ENCODE measurements at places on chromosomes 13 and 19.

DNA sequence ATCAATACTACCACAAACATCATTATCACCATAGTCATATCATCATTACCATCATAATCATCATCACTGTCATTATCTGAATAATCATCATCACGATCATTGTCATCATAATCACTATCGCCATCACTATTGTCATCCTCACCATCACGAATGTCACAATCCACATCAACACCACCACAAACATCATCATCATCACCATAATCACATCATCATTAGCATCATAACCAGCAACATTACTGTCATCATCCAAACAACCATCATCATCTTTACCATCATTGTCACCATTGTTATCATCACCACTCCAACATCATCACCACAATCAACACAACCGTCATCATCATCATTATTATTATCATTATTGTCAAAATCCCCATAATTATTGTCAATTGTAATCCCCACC, 61.2 kb downstream of the MBD3L1 start:
- no peak for DNase-seq

- no peak for DNase-seq
Observed at GRCh38 chr19:39684267-39684666, 20.0 kb upstream of the LGALS14 start.

DNA sequence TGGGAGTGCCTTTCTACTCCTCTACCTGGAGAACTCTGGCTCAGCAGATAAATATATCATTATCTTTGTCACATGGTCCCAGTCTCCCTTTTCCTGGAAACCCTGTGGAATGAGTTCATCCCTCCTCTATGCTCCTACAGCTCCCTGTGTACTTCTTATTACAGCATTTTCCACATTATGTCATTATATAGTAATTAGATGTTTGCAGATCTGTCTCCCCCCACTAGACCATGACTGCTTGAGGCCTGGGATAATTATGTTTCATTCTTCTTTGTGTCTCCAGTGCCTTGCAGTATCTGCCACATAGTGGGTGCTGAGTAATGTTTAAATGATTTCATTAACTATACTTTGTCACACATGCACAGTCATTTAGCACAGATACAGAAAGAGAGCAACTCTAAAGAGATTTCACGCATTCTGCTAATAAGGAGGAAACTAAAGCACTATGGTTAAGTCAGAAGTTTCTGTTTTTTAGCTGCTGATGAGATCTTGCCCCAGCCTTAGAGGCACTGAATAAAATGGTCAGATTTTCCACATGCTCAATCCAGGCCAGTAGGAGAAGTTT, 66.1 kb upstream of the DIAPH3 start:
- no peak for DNase-seq

DNA sequence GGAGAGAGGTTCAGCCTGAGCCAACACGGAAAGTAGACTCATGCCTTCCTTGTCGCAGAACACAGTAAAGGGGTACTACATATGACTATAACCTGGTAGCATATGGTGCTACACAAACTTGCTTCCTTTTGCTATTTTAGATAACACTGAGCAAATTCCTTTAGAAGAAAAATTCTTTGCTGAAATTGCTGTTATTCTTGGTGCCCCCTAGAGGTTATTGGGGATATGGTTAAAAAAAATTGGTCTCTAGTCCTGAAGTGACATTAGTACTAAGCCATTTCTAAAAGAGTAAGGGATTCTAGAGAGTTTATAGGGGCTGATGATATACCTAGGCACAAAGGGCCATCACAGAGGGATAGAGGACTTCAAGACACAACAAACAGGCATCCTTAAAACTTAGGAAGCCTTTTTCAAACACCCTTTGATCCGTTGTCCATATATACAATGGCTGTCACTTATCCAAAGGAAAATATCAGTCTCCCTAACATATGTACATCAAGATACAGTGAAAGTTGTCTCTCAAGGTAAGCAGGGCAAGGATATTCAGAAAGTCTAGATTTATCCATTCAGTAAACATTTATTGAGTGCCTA, 13.9 kb upstream of the HS6ST3 start:
- DNase-seq: no peak

DNA sequence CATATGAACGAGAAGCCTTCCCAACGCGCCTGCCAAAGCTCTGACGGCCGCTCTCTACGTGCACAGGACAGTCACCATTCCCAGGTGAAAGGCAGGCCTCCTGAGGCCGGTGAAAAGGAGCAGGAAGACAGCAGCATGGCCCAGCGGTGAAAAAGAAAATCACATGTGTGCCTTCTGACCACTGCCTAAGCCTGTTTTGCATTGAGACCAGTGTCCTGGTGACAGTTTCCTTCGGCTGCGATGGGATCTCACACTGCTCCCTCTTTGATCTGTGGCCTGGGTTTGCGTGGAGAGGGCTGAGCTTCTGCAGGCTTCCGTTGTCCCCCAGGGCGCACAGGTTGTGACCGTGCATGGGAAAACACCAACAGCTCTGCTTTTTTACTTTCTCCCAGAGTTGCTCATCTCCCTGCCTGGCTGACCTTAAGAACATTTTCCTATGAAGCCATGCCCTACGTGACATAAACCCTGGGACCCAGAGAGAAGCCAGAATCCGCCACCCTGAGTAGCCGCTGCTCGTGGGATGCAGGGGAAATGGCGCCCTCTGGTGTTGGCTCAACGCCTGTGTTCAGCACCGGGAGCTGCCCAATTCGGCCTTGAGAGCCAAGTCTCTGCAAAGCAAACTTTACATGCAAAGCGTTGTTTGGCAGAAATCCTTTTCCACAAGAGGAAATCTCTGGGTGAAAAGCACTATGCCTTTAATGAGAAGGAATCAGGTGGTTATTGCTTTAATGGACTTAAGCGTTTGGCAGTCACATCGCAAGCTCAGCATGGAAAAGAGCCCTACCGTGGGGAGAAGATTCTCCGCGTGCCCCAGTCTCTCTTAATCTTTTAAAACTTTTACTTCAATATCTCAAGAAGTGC, 112.2 kb upstream of the GPR12 start:
- peak; percentile 7 for DNase-seq

DNA sequence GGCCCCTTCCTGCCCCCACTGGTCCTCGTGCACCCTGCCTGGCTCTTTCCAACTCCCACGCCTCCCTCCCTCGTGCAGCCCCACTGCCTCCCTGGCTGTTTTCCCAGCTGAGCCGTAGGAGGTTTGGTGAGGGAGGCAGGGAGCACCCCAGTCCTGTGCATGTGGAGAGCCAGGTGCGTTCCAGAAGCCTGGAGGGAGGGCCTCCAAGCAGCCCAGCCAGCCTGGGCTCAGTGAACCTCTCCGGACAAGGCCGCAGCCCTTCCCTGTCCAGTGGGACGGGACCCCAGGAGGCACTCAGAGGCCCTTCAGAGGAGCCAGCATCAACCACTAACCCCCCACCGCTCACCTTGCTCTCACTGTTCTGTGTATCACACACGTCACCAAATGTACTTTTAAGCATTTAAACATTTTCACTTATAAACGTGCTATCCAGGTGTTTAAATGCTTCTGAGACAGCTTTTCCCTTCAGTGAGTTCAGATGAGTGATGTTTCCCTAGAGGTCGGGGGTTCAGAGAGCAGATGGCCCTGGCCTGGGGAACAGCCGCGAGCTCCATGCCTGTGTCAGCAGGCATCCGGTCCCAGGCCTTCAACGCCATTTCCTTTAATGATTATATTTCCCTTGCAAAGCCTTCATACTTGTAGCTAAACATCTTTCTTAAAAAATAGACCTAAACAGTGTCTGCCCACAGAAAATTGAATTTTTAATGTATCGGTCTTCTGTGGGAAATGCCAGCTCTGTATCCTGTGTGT, 122.6 kb downstream of the ATP11A start:
- no peak for DNase-seq

- no peak for DNase-seq
Observed at GRCh38 chr13:46595136-46595884, 42.3 kb downstream of the LRCH1 start.

DNA sequence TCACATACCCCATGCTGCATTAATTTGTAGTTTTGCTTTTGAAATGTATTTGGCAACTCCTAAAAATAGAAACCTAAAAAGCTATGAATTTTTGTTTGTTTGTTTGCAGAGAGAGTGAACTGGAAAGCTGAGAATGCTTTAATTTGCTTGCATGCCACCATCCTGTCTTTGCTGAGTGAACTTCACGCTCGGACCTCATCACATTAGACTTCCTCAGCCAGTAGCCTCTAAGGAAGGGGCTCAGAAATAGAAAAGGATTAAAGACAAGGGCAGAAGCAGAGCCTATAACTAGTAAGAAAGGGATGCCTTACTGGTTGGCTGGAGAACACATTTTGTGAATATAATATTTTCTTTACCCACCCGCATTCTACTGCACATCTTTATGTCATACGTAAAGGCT, 275.1 kb downstream of the DCLK1 start:
- DNase-seq: no peak

- DNase-seq: no peak
Observed at GRCh38 chr13:32887617-32888016, 128.6 kb upstream of the KL start.

All from CMK (cell line).